ENCODE measurements at places on chromosomes 2 and 18. TPM values are rescaled to one million over a fixed set of nuclear protein-coding genes. Genes with fewer than 3 reads are reported as not detected.
A peak's percentile ranks its signal among the peaks of the same experiment; 100 is the strongest.

DNA sequence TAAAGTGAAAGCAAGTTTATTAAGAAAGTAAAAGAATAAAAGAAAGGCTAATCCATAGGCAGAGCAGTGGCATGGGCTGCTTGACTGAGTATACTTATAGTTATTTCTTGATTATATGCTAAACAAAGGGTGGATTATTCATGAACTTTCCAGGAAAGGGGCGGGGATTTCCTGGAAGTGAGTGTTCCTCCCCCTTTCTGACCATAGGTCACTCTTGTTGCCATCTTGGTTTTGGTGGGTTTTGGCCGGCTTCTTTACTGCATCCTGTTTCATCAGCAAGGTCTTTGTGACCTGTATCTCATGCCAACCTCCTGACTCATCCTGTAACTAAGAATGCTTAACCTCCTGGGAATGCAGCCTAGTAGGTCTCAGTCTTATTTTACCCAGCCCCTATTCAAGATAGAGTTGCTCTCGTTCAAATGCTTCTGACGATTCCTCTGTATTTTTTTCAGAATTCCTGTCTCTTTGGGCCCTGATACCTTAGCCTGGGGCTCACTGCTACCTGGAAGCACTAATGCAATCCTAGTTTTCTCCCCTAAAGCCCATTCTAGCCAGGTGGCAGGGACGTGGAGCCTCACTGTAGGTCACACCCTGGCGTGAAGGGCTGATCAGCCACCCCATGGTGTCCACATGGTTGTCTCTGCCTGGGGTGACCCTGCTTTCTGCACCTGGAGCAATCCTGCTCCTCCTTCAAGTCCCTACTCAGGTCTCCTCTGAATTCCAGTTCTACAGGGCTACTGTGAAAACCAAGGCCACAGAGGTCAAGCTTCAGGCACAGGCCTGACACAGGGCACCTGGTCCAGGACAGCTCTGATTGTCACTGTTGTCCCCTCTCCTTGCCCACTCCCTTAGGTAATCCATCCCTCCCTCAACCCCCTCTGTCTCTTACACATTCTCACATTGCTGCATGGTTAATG, 6.0 kb upstream of the SLC35F6 start:
- no peak for DNase-seq

- DNase-seq = no peak
Measured at GRCh38 chr2:62163106-62163831, 32.6 kb upstream of the B3GNT2 start.

DNA sequence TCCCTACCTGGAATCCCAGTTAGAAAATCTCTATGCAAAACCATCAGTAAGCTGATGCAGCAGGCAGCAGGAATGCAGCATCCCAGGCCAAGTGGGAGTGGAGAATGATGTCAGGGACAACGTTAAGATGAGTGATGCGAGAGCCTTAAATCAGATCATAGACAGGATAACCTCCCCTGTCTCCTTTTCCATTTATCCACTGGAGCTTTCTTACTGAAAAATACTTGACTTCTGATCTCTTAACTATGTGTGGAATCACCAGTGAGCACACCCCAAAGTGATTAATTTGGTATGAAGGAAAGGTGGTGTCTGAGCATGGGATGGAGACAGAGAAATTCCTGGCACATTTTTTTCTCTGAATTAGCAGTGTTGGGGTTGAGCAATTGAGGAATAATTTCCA, 98.0 kb downstream of the RND3 start:
- no peak for DNase-seq

- no peak for DNase-seq
Measured at GRCh38 chr18:50133526-50133925, 61.4 kb downstream of the MYO5B start.

DNA sequence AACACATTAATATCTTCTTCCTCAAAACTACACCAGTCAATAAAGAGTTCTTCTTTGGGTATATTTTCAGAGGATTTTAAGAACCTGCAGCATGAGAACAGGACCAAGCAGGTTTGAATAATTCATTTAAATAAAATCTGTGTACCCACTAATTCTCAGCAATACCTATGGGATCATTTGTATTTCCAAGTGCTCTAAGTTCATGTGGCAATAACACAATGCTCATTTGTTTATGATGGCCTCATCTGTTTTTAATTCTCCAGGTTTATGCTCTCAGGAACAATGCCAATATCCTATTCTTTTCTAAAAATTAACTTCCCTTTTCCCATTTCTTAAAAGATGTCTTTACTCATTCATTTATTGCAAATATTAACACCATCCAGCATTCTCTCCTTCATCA, 264.7 kb downstream of the METTL4 start:
- no peak for DNase-seq

- DNase-seq = no peak
Measured at GRCh38 chr18:75344615-75345014, 82.9 kb downstream of the SMIM21 start.

- DNase-seq = no peak
Measured at GRCh38 chr2:47728551-47728950, 54.4 kb upstream of the MSH6 start.

DNA sequence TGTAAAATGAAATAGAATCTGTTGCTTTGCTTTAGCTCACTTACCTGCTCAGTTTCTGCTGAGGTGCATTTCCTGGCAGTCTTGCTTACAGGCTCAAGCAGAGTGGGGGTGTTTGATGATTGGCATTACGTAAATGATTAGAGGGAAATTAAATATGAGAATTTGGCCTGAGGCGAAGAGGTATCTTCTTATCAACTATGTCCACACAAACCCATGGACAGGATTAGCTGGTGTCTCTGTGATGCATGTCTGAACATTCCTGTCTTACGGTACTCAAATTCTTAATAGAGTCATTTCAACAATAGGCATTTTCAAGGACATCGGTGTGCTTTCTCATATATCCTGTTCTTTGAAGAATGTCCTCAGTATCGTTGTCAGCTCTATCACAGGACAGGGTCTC, 102.1 kb downstream of the PRPF40A start:
- DNase-seq = no peak

DNA sequence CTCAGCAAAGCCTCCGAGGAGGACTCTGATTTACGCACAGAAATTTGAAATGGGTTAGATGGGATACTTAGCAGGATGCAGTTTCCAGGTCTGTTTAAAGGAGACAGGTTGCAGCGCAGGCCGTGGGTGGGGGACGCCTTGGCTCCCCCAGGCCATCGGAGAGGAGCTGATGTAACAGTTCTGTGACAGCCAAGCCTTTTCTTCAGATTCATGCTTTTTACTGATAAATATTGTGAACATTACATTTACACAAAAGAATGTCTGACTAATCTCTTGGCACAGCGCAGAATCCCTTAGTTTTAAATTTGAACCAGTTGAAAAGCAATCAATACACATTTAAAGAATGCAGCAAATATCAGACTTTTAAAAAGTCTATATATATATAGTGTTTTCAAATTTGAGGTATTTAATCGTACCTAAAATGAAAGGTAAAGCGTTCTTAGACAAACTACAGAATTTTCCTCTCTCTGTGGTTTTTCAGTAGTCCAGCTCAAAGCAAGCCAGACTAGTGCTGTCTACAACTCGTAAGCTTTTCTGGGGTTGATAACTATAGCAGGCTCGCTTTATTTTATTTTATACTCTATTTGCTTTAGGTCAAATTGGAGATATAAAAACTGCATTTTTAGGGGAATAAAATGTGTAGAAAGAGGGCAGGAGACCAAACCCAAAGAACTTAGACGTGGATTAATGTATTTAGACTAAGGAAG, 221.9 kb downstream of the PIEZO2 start:
- no peak for DNase-seq

GRCh38 chr2:85826990-85827878, 61.6 kb downstream of the ST3GAL5 start:
- peak; percentile 13 for DNase-seq

- no peak for DNase-seq
Measured at GRCh38 chr2:224645722-224646121, 60.6 kb upstream of the CUL3 start.

GRCh38 chr2:44705356-44705755, 236.1 kb upstream of the SIX3 start:
- no peak for DNase-seq

The OR6B2 gene
- polyA plus RNA-seq = not detected

The PRKCE gene
- polyA plus RNA-seq = 5.1 TPM

The HEATR5B gene
- 13.1 TPM for polyA plus RNA-seq

The LRRC30 gene
- polyA plus RNA-seq = 4.2 TPM

The NUP35 gene
- polyA plus RNA-seq = 14.0 TPM

The B4GALT6 gene
- polyA plus RNA-seq = 11.5 TPM

The CAPN14 gene
- not detected for polyA plus RNA-seq
